ENCODE measurements at places on chromosomes 6 and 20. TPM values are rescaled to one million over a fixed set of nuclear protein-coding genes. Genes with fewer than 3 reads are reported as not detected.

The FAM83C gene
- not detected for total RNA-seq

The NOX3 gene
- total RNA-seq = not detected

The SIGLEC1 gene
- total RNA-seq = 2.5 TPM

The OR2J3 gene
- not detected for total RNA-seq

The DNAH8 gene
- total RNA-seq = not detected

The SLC22A1 gene
- 0.35 TPM for total RNA-seq

The MAP1LC3A gene
- 57.1 TPM for total RNA-seq

Measured in uterus (tissue), 4 donors.